ENCODE measurements at places on chromosomes 4 and X.

GRCh38 chr4:75179510-75179909, 246.6 kb downstream of the PARM1 start:
- DNase-seq, result no peak

DNA sequence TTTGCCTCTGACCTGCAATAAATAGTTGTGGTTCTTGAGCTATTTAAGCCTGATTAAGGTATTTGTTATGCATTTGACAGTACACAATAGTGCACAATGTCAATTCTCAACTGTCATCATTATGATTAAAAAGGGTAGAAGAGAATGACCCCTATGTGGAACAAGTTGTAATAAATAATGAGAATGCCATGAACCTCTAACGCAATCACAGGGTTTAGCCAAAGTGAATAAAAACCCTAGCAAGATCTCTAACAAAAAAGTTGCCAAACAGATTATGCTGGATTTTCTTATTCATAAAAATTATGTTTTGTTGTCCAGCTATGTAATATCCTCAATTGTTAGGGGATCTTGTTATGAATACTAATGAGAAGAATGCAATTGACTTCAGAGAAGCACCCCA, 387.4 kb downstream of the GPAT3 start:
- DNase-seq, result no peak

DNA sequence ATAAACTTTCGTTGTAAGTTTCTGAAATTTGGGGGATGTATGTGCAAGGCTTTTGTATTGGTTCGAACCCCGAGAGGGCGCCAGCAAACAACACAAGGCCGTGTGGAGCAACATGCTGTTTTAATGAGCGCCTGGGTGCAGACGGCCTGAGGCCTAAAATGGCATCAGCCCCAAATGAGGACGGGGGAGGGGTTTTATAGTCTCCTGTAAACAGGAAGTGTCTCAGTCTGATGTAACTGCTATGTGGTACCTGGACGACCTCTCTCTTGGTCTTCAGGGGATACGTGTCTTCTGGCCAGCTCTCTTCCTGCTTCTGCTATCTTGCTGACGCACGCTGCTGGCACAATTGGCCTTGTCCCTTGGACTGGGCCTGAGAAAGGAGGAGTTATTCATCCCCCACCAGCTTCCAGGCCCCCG, 1348.0 kb downstream of the ADGRL3 start:
- no peak for DNase-seq

- DNase-seq, result no peak
These were observed 12.5 kb downstream of the IRF2 start for GRCh38 chr4:184461711-184462441.

DNA sequence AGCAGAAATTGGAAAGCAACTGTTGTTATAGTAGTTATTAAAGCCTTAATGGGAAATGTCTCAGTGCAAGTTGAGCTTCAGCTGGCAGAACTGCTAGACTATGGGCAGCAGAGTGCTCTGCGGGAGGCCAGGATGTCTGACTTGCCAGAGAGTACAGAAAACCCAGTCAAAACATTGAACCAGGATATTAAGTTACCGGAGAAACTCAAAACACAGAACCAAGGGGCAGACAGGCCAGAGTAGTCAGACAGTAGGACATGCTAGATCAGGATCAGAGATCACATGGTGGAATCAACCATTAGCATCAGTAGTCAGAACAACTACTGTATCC, 72.9 kb upstream of the TNIP3 start:
- no peak for DNase-seq

GRCh38 chr4:153676486-153676885, 7.6 kb upstream of the TLR2 start:
- no peak for DNase-seq

GRCh38 chr4:147015491-147015890, 69.8 kb upstream of the TTC29 start:
- DNase-seq, result no peak

- no peak for DNase-seq
These were observed 78.9 kb downstream of the MBNL3 start for GRCh38 chrX:132409780-132410556.

- no peak for DNase-seq
These were observed 78.1 kb downstream of the BMP15 start for GRCh38 chrX:50988649-50989048.

- DNase-seq, result no peak
These were observed 26.3 kb downstream of the ANKRD50 start for GRCh38 chr4:124686279-124686678.

GRCh38 chr4:167034983-167035382, 199.3 kb downstream of the SPOCK3 start:
- DNase-seq, result no peak

DNA sequence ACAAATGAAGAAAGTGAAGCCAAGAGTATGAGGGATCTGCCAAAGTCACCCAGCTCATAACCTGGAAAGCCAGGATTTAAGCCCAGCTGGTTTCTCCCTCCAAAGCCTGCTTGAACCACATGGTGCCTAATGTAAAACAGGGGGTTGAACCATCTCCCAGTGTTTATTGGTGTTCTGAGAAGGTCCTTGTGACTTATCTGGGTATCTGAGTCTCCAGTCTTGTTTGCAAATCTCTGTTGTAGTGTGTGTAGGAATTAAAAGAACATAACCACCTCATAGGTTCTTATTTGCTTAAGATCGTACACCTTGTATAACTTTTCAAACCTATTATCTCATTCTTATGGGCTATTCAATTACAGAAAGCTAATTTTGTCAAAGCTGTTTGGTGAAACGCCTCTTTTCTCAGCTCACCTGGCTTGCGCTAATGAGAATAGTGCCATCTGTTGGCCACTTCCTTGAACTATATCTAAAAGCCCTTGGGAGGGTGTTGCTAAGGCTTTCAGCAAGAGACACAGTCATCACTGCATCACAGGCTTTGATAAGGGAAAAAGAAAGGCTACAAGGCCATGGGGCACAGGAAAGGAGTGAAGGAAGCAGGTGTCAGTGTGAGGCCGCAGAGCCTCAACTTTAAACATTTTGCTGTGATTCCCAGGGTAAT, 34.0 kb downstream of the ETDB start:
- no peak for DNase-seq

GRCh38 chr4:184346682-184347081, 127.7 kb downstream of the IRF2 start:
- no peak for DNase-seq

- DNase-seq, result no peak
These were observed 50.3 kb downstream of the TMEM165 start for GRCh38 chr4:55445921-55446577.

DNA sequence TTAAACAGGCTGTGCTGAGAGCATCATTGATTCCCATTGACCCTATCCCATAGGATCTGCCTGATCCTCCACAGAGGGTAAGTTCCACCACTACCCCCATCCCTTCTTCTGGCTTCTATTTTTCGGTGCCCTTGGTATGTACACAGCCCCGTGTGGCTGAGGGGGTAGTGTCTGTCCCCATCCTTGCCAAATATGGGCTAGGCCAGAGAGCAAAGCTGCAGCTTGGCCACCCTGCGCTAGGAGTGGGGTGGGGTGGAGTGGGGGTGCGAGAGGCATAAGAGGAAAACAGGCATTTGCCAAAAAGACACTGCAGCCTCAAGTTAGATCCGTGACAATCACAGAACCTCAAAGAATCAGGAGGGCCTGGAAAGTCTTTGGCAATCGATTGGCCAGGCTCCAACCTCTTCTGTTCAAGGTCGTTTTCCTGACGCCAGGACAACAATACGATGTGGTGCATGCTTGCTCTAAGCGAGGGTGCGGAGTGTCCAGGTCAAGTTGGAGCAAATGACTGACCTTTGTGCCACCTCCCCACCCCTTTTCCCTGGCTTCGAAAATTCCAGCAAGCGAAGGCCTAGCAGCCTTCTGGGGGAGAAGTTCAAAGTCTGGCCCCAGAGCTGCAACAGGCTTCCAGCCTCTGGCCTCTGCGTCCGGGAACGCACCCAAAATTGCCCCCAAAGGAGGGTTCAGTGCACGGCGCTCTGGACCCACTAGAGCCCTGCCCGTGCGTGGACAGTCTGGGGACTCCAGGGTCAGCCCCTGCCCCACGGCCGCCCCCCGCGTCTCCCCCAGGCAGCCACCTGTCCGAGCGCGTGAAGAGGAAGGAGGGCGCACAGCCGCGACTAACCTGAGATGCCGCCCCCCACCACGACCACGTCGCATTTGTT, 598 bp downstream of the MAOB start:
- DNase-seq, result no peak

GRCh38 chr4:2937986-2938385, 25.2 kb downstream of the NOP14 start:
- DNase-seq, result no peak

DNA sequence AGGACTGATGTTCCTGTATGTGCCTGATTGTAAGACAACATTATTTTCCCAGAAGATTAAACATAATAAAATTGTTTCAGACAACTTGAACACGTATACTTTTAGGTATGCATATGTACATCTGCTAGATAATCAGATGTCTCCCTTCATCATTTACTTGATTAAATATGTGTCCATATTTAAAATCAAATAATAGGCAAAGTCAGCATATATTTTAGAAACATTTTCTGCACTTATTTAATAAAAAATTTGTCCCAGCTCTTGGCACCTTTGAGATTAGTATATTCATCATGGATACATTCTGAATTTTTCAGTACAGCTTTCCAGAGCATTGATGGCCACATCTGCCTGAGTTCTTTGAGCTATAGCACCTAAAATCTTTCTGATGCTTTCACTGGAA, 106.0 kb downstream of the ARHGAP10 start:
- DNase-seq, result no peak

DNA sequence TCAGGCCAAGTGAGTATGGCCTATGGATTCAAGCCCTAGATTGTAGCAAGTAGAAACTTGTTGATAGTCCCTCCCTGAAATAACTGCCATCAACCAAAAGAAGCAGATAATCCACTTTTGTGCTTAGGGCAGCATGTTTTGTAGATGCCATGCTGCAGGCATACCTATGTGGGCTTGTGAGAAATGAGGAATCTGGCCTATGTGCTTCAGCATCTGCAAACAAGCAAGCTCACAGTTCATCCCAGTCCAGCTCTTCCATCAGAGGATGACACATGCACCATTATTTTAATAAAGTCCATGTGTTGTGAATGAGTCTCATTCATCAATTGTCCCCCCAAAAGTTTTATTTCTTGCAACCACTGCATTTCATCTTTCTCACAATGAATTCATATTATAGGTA, 421.9 kb upstream of the DIPK2B start:
- DNase-seq, result no peak

DNA sequence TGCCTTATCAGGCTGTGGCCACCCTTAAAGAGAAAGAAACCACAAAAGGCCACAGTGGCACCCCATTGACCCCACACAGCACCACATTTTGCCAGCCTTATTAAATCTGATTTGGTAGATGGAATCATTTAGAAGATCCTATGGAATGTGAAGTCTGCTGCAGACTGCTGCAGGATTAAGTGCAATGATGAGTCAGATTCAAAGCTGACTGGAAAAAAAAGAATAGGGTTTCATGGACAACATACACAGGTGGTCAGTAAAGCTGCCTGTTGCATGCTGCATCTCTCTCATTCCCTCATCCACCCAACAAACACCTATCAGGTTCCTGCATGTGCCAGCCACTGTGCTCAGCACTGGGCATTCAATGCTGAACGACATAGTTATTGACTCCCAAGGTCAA, 56.6 kb downstream of the CHST7 start:
- DNase-seq, result no peak

- no peak for DNase-seq
These were observed 708 bp downstream of the TMSB4X start for GRCh38 chrX:12975670-12975965.

DNA sequence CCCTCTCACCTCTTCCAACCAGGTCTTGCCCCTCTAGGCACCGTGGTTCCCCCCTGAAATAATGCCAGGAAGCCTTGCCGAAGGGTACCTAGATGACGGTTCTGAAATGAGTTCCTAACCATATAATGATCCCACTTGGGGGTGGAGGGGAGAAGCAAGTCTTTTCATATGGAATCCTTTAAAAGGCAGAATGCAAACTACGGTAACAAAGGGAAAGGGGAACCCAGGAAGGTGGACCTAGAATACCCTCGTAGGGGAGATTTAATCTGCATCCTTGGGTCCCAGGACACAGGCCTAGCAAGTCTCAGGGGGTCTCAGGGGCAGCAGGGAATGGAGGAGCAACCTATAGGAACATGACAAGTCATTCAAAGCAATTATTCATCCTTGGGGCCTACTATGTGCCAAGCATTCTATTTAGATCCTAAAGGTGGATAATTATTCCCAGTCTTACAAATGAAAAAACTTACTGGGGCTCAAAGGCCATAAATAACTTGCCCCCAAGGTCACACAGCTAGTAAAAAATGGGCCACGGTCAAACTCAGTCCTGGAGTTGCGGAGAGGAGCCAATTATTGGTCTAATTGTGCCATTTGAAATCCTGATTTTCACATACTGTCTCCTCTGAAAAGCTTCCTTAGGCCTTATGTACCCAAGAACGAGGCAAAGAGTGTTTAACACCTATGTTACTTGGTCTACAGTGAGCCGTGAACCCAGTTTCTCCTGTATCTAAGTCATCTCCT, 8.8 kb downstream of the BCOR start:
- DNase-seq, result no peak
